ENCODE measurements at places on chromosomes 2 and 18.

- no peak for DNase-seq
Measured at GRCh38 chr18:65936678-65937077, 185.9 kb downstream of the CDH7 start.

- no peak for DNase-seq
Measured at GRCh38 chr2:238418196-238418998, 8.3 kb upstream of the ASB1 start.

- no peak for DNase-seq
Measured at GRCh38 chr2:213411582-213412289, 127.5 kb downstream of the SPAG16 start.

DNA sequence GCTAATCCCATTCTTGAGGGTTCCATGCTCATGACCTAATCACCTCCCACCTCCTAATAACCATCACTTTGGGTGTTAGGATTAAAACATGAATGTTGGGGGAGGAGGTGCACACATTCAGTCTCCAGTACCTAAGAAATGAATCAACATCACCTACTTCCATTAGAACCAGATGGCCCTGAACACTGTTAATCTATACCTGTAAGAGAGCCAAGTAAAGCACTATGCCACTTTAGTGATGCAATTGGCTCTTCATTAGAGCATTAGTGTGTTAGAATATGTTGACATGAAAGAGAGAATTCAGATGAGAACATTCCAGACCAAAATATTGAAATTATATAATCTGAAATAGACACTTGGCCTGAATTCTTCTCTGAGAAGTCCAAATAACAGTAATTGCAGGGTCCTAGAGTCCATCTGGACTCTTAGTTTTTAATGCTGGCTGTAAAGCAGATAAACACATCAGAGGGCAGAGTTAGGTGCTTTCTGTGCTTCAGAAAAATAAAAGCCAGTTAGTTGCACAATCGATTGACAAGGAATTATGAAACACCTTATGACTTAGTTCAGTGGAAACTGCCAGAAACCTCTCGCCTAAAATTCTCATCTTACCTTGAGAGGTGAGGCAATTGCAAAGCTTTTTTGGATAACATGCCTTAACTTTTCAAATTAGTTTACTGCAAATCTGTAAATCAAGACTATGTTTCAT lies 923.7 kb downstream of the SLC4A3 start:
- DNase-seq = no peak

- peak; percentile 45 for DNase-seq
Measured at GRCh38 chr2:187581125-187581896, 27.1 kb upstream of the TFPI start.

DNA sequence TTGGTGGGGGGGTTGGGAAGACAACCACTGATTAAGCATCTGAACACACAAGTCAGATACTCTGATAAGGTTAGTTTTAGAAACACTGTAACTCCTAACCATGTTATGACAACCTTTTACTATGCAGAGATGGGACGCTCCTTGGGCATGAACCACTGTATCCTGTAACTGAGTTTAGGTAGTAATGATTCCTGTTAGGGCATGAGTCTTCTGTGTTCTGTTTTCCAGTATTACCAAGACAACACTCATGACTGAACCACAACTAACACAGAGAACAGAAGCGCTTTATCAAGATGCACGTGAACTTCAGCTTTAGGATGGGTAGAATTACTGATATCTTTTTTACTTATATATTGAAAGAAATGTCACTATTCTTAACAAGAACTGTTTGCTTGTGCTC lies 14.1 kb upstream of the CREB1 start:
- DNase-seq = no peak

DNA sequence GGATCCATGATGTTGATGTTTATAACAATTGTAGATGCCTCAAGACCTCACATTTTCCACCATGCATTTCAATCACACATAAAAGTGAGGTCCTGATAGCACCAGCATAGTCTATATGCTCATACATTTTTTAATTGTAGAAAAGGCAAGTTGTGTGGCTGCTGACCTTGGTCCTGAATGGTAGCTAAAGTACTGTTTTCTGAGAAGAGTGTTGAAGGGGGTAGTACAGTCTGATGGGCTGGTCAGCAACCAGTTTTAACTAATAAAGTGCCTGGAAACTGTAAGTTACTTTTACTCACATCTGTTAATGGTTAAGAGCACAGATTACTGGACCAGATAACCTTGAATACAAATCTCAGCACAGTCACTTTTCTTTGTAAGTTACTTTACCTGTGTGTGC lies 15.9 kb downstream of the ZNF638 start:
- peak; percentile 26 for DNase-seq

GRCh38 chr2:239589833-239590232 lies 189.0 kb upstream of the HDAC4 start:
- no peak for DNase-seq

DNA sequence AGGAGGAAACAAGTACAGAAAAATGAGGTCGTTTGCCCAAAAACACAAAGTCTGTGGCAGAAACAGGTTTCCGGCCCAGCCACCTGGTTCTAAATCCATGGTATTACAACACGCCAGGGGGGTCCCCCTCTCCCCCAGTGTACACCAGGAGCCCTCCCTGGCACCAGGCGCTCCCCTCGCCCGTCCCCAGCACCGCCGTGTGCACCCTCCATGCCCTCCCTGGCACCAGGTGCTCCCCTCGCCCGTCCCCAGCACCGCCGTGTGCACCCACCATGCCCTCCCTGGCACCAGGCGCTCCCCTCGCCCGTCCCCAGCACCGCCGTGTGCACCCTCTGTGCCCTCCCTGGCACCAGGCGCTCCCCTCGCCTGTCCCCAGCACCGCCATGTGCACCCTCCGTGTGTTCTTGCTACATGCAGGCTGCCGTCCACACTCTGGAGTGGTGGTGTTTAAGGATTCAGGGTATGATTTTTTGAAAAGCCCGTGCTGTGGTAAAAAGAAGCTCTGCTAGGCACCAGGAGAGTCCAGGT lies 59.8 kb upstream of the NFATC1 start:
- no peak for DNase-seq

GRCh38 chr2:195489101-195489500 lies 167.9 kb upstream of the SLC39A10 start:
- DNase-seq = peak; percentile 37

DNA sequence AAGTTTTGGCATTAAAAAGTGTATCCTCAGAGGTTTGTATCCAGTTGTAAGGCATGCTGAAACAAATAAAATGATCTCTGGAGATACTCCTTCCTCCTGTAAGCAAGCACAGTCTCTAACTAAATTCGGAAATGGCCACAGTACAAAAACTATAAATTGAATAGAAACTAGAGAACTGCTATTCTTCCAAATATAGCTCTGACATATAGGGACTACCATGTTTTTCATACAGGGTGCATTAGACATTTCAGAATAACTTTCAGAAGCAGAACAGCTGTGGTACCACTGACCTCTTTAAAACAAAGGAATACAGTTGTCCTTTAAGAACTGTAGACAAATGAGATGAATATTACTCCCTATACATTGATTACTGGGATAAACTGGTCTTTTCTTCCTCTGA lies 568.5 kb downstream of the ARHGAP15 start:
- DNase-seq = no peak

GRCh38 chr2:30670453-30670852 lies 136.8 kb downstream of the CAPN13 start:
- no peak for DNase-seq

- peak; percentile 68 for DNase-seq
Measured at GRCh38 chr2:121810959-121811853, 55.8 kb downstream of the TSN start.

DNA sequence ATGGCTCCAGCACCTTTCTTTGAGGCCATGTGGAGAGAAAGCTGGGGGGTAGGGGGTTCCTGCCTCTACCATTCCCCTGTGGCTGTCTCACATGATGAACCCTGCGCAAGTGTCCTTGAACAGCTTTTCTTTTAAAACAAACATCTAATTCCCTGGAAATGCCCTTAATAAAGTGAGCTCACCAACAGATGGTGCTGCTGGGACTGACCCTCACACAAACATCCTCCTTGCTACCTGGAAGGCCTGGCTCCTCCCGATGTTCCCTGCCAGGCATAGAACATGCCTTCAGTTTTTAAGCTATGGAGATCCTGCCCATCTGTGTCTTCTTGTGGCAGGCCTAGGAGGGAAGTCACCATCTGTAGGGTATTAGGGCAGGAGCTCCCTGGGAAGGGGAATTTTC lies 60.7 kb upstream of the GATA6 start:
- no peak for DNase-seq

DNA sequence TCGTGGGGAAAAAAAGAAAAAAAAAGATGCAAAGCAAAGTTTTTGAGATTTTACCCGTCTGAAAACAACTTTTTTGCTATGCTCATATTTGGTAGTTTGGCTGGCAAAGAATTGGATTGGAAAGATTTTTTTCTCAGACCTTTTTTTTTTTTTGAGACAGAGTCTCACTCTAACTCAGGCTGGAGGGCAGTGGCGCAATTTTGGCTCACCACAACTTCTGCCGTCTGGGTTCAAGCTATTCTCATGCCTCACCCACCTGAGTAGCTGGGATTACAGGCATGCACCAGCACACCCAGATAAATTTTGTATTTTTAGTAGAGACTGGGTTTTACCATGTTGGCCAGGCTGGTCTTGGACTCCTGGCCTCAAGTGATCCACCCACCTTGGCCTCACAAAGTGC lies 56.3 kb upstream of the TANC1 start:
- no peak for DNase-seq

- DNase-seq = no peak
Measured at GRCh38 chr2:8640498-8640897, 41.4 kb upstream of the ID2 start.

GRCh38 chr2:219991116-219991515 lies 363.7 kb downstream of the SLC4A3 start:
- DNase-seq = no peak

DNA sequence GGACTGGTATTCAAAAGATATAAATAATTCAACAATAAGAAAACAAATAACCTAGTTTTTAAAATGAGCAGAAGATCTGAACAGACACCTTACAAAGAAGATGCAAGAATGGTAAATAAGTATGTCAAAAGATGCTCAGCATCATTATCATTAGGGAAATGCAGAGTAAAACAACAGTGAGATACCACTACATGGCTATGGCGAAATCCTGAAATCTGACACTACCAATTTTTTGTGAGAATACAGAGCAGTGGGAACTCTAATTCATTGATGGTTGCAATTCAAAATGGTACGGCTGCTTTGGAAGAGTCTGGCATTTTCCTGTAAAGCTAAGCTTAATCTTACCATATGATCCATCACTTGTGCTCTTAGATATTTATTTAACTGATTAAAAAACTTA lies 151.8 kb downstream of the UBR3 start:
- no peak for DNase-seq

DNA sequence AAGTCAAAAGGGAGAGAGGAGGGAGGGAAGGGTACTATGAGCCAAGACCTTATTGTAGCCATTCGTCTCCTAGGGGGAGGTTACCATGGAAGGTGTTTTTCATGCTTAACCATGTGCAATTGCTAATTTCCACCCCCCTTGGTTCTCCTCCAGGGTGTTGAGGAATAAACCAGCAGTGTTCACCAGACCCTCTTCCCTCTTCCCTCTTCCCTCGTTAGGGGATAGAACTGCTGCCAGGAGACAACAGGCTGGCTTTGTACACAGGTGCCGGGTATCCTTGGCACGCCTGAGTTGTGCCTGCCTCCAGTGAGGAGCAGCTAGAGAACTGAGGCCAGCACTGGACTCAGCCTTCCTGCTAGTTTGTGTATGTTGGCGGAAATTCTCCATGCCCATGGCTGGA lies 41.1 kb upstream of the ARL5A start:
- DNase-seq = no peak

GRCh38 chr18:77054288-77054605 lies 78.3 kb downstream of the MBP start:
- DNase-seq = no peak

GRCh38 chr18:41982942-41983660 lies 28.1 kb downstream of the PIK3C3 start:
- no peak for DNase-seq

- peak; percentile 29 for DNase-seq
Measured at GRCh38 chr2:69950241-69950640, 11.2 kb downstream of the ASPRV1 start.

GRCh38 chr2:198374375-198375082 lies 570.1 kb downstream of the PLCL1 start:
- DNase-seq = peak; percentile 70

GRCh38 chr18:61426492-61427053 lies 93.3 kb downstream of the CDH20 start:
- peak; percentile 22 for DNase-seq

DNA sequence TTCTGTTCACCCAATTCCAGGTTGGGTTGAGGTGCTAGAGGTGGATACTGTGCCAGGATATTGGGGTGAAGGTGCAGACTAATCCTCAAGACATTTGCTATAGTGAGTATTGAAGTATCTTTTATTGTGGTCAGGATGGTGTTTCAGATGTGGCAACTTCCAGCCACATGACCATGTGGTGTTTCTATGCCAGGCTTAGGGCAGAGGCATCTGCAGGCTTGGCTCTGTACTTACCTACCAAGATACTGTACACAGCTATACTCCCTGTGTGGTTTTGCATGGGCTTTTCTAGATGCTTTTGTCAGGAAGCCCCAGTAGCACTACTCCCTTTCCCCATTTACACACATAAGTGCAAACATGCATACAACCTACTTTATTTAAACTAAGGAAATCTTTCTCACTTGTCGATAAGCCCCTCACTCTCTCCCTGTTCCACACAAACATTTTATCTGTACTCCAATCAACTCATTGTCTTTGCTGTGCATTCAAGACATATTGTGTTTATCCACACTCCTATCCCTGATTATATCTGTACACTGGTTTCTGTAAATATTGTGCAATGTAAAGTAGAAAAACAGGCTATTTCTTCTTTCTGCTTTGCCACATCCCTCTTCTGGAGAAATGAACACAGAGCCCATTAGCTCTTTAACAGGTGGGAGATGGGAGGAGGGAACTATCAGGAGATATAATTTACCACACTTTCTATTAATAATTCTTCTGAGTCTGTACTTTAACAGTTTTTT lies 12.3 kb downstream of the ARL6IP6 start:
- no peak for DNase-seq

GRCh38 chr18:78082816-78083215 lies 833.2 kb downstream of the GALR1 start:
- no peak for DNase-seq

DNA sequence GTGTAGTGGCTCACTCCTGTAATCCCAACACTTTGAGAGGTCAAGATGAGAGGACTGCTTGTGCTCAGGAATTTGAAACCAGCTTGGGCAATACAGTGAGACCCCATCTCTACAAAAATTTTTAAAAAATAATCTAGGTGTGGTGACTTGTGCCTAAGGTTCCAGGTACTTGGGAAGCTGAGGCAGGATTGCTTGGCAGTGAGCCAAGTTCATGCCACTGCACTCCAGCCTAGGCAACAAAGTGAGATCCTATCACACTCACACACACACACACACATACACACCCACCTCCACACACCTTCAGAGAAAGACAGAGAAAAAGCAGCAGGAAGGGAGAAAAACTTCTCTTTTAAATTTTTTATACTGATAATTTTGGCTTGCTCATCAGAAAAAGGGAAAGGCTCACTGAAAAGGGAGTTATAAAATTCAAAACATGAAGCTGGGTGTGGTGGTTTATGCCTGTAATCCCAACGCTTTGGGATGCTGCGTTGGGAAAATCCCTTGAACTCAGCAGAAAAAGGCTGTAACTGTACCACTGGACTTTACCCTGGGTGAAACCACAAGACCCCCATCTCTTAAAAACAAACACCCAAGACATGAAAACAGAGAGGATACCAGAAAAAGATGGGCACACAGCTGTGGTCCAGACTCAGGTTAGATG lies 25.7 kb downstream of the FAM168B start:
- DNase-seq = no peak

- DNase-seq = peak; percentile 20
Measured at GRCh38 chr18:31648966-31649429, 35.4 kb downstream of the B4GALT6 start.

GRCh38 chr2:109069331-109070194 lies 59.4 kb upstream of the SH3RF3 start:
- no peak for DNase-seq

- no peak for DNase-seq
Measured at GRCh38 chr2:1222056-1222455, 191.2 kb upstream of the TPO start.

Data from fibroblast of skin of scalp (primary cell).